ENCODE measurements at places on chromosomes 16 and 17.

DNA sequence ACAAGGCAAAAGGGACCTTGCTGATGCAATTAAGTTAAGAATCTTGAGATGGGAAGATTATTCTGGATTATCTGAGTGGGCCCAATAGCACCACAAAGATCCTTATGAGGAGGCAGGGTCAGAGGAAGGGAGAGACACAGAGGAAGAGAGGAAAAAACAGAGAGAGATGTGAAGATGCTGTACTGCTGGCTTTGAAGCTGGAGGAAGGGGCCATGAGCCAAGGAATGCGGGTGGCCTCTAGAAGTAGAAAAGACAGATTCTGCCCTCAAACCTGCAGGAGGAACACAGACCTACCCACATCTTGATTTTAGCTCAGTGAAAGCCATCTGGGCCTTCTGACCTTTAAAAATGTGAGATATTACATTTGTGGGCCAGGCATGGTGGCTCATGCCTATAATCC, 8.1 kb upstream of the CPSF4L start:
- DNase-seq: no peak

DNA sequence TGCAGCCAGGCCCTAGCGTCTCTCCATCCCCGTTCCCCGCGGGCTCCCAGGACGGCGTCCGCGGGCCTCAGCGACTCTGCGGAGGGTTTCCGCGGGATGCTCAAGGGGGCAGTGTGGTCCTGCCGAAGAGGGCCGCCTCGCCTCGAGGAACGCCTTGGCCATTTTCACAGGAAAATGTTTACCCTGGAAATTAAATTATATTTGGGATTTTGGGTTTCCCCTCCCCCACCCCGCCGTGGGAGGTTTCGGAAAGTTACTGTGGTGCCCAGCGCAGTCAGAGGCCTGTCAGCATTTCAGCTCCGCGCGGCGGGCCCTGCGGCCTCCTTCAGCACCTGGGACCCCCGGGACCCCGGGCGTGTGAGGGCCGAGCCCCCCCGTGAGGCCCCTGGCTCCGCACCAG, 94.5 kb downstream of the PCTP start:
- DNase-seq: no peak

DNA sequence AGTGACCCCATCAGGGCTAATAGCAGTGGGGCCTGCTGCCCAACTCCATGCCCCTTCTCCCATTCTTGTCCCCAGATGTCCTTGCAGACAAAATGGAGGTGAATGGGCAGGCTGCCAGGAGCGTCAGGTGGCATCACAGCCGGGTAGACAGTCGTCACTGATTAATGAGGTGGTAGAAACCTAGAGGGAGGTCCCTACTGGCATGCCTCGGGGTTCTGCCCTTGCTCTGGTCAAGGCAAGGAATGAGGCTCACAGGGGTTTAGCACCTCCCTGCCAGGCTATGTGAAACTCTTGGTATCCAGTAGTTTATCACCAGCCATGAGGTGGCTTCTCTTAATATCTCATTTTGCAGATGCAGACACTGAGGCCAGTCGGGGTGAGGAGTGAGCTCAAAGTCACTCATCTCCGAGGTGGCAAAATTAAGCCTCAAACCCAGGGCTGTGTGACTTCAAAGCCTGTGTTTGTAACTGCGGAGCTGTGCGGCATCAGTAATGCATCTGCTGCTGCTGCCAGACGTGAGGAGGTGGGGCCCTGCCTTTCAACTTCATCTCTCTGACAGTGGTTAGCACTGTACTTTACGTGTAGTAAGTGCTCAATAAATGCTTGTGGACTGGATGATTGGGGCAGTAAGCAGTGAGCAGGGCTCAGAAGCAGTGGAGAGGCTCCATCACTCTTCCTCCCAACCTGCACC, 21.3 kb downstream of the RAI1 start:
- no peak for DNase-seq

DNA sequence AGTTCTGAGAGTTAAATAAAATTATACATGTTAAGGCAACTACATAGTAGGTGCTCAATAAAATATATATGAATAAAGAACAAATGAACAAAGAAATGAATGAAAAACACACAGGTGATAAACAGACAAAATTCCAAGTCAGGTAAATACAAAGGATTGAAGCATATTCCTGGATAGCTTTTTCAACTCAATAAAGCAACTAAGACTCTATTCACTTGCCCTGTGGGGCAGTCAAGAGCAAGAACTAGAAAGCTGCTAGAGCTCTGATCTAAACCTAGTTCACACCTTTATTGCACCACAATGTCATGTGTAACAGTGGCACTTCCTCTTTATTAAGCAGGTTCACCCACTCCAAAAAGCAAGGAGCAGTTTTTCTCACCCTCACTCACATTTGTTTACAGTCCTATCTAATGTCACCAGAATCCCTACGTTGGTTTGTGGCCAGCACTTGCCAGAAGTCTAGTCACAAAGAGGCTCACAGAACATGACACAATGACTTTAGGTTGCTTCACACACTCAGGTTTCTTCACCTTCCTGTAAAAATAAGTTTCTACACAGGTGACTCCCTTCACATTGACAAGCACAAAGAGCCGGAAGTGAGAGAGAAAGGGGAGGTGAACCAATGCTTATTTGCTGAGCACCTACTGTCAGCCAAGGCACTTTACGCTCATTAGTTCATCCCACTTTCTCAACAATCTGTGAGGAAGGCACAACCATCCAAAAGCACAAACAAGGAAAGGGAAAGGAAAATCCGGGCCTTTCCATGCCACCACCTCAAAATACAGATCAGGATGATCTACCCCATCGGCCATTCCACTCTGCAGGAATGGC, 70.8 kb downstream of the XPO6 start:
- DNase-seq: no peak

- no peak for DNase-seq
Measured at GRCh38 chr16:6124136-6124535, 1026.5 kb upstream of the EEF2KMT start.

GRCh38 chr17:74271901-74272561, 2.0 kb upstream of the DNAI2 start:
- no peak for DNase-seq

DNA sequence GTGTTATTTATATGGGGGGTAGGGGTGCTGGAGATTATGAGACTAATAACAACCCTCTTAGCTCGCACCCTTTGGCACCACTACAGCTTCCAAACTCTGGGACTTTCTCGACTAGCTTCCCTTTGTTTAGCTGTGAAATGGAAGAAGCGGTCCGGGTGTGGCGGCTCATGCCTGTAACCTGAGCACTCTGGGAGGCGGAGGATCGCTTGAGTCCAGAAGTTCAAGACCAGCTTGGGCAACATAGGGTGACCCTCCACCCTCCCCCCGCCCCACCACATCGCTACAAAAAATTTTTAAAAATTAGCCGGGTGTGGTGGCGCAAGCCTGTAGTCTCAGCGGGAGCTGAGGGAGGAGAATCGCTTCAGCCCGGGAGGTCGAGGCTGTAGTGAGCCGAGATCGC, 814 bp upstream of the CDH3 start:
- no peak for DNase-seq

DNA sequence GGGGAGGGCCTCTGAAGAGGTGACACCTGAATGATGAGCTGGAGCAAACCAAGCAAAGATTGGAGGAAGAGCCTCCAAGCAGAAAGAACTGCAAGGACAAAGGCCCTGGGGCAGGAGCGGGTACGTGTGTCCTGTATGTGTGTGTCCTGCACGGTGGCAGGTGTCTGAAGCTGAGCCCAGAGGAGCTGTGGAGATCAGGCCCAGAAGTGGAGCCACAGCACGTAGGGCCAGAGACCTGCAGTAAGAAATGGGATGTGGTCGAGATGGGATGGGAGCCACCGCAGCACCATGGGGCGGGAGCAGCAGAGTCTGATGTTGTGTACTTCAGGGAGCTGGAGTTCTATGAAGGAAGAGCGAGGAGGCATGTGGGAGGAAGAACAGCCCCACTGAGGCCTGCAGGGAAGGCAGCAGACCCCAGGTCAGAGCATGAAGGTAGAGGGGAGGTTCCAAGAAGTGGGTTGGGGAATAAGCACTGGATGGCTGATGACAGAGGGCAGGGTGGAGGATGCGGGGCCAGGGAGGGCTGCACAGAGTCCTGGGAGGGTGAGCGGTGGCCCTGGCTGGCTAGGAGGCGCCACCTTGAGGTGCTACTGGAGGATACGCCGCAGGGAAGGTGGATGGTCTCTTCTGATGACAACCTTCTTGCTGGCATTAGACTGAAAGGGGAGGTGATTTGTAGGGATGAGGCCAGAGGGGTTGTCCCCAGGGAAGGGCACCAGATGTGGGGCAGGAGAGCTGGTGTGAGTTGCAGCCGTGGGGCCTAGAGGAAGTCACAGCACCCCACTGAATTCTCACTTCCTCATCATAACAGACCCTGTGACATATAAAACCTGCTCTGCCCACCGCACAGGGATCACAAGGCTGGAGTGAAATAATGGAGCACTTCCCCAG, 10.6 kb upstream of the CETP start:
- no peak for DNase-seq

GRCh38 chr17:34420254-34420766, 57.3 kb upstream of the CCL1 start:
- peak; percentile 61 for DNase-seq

- peak; percentile 65 for DNase-seq
Measured at GRCh38 chr16:4298761-4299522, 16.9 kb upstream of the GLIS2 start.

All from NCI-H446 (cell line).